Astrocyte (in vitro differentiated cells and primary cell): ENCODE measurements at places on chromosomes 13 and 19.

GRCh38 chr13:32114284-32114950, 82.8 kb downstream of the FRY start:
- DNase-seq = no peak

- DNase-seq = peak; percentile 27
Measured at GRCh38 chr19:47790398-47790814, 11.9 kb downstream of the SELENOW start.

- no peak for DNase-seq
Measured at GRCh38 chr19:42242069-42242511, 312 bp downstream of the GSK3A start.

DNA sequence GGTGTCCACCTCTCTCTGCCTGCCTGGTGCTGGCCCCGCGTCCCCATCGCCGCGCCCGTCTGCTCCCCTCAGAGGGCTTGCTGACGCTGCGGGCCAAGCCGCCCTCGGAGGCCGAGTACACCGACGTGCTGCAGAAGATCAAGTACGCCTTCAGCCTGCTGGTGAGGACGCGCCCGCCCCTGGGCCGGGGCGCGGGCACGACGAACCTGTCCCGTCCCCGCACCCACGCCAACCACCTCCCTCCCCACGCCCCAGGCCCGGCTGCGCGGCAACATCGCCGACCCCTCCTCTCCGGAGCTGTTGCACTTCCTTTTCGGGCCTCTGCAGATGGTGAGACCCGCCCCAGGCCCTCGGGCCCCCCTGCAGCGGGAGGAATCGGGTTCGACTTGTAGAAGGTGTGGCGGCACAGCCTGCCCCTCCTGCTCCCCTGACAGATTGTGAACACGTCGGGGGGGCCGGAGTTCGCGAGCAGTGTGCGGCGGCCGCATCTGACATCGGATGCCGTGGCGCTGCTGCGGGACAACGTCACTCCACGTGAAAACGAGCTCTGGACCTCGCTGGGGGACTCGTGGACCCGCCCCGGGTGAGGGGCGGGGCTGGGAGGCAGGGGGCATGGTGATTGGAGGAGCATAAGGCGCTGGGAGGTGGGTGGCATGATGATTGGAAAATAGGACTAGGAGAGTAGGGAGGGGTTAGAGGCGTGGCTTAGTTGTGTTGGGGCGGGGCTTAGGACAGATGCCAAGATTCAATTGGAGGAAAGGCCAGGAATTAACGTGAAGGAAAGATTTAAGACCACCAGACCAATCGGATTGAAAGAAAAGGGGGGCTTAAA, 6.6 kb downstream of the EPS8L1 start:
- DNase-seq = no peak

DNA sequence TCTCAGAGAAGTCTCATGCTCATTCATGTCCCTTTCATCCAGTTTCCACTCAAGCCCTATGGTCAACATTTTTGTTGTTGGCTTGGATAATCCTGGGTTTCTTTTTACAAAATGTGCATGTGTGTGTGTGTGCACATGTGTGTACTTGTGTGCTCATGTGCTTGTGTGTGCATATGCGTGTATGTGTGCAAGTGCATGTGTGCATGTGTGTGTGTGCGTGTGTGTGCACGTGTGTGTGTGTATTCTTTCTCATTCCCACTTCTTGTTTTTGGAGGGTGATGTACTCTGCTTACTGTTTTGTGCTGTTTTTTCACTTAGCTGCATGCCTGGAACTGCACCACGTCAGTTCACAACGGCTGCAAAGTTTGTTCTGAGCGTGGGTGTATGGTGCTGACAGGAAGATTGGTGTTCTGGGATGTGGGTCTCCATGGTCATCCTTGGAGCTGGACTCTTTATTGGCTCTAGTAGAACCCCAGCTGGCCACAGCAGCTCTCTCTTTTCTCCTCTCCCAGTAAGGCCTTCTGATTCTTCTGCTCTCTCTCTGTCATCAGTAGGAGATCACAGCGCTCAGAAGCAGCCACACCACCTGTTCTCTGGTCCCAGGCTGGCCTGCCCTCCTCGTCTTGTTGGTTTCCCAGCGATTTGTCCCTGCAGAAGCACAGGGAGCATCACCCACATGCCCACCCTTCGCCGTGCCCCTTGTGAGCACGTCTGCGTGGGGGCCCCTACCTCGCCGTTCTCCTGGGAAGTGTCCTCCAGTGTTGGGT, 60.8 kb downstream of the SOX1 start:
- no peak for DNase-seq

DNA sequence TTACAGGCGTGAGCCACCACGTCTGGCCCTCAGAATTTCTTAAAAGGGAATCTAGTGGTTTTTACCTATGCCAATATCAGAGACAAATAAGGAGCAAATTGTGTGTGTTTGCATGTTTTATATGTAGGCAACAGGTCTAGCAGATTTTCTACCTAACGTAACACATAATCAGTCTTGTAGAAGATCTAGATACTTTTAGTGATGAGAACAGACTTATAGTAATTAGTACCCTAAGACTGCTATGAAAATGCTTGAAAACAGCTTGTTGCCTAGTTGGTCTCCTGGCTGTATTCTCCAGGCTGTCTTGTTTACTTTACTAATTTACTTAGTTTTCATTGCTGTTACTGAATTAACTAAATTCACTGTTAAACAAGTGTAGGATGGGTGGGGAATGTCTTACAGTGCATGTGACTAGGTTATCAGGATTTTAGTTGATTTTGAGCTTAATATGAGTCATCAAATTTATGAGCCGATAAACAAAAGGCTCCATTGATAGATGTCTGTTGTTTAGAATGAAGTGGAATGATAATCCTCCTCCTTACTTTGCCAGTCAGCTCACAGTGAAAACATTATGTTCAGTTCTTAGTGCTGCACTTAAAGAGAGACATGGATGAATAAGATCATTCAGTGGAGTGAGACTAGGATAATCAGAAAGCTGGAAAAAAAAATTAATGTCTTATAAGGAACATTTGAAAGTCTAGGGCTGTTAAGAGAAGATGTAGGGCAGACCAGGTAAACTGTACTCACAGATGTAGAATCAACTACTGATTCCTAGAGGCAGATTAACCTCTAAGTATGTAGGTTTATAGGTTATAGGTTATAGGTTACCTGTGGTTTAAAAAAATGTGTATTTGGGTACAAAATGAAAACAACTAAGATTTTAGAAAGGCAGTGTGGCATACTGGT, 22.4 kb downstream of the GTF2F2 start:
- DNase-seq = no peak

GRCh38 chr13:32029684-32030083, 1.9 kb upstream of the FRY start:
- no peak for DNase-seq

DNA sequence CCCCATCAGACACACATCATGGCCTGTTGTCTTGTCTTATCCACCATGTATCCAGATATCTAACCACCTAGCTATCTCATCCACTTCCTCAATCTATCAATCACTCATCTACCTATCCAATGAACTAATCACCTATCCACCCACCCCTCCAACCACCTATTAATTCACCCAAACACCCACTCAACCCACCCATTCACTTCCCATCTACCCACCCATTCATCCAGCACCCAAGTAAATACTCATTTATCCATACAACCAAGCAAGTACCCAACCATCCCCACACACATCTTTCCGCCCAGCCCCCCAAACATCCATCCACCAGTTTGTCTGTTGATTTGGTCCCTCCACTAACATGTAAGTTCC, 753 bp upstream of the WIZ start:
- DNase-seq = no peak

- DNase-seq = no peak
Measured at GRCh38 chr19:44278181-44278690, 18.6 kb downstream of the ZNF233 start.

GRCh38 chr13:51825681-51826254, 19.2 kb downstream of the TMEM272 start:
- no peak for DNase-seq

- peak; percentile 72 for DNase-seq
Measured at GRCh38 chr13:36965767-36966166, 33.4 kb downstream of the ALG5 start.

DNA sequence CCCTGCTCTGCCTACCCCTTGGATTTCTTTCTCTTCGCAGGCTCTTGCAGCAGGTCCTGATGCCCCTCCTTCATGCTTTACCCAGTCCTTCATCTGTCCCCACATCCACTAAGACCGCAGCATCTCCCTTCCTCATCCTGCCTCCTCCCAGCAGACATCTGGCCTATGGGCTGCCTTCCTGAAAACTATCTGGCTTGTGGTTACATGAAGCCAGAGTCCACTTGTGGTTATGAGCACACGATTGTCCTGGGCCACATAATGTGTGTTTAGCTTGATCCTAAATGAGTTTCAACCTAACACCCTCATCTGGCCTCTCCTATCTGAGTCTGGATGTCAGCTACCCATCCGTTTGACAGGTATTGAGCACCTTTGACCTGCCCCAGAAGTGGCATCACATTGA, 5.5 kb upstream of the ZNF175 start:
- no peak for DNase-seq

- no peak for DNase-seq
Measured at GRCh38 chr19:29084266-29084665, 128.7 kb downstream of the UQCRFS1 start.

DNA sequence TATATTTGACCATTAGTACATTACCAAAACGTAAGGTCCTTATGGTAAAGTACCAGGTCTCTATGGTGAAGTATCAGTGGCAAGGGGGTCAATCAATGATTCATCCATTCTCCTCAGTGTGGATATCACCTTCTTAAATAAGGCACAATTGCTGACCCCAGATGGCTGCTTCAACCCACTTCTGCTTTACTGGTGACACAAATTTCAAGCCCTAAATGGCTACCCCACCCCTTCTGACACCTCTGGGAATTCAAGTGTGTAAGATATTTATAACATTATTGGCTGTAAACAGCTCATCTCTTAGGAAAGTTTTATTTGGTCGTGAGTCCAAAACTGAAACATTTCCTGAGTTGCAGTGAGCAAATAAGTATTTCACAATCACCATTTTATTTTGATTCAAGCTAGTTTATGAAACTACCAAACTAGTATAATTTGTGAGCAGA, 7.9 kb upstream of the WBP4 start:
- DNase-seq = no peak

DNA sequence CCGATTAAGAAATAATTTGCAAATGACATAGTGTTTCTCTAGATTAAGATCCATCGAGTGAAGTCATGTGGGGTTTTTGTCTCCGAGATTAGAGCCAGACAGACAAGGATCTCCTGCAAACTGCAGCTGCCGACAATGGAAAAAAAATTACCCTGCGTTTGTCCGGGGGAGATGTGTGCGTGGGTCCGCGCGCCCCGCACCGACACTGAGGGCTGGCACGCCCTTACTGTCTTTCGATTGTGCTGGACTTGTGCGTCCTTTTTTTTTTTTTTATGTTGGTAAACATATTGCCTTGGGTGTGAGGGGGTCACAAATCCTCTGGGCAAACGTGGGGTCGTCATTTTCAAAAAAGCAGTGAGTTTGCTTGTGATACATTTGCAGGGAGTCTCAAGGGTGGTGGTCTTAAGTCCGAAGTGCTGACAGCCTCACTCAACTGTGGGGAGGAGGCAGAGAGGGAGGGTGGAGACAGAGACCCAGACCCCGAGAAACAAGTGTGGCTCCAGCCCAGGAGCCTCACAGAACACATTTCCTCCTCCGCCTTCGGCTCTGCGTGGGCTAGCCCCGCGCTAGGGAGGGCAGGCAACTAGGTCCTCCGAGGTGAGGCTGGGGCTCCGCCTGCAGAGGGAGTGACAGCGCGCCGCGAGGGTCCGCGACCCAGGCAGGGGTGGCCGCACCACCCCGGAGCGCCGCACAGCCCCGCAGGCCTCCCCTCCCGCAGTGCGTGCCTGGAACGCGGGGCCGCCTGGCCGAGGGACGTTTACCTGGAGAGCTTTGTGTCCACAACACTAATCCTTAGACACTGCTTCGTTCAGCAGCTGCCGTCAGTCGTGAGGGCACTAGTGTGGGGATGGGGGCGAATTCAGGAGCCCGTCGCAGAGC, 11.7 kb upstream of the SOX1 start:
- DNase-seq = no peak

- no peak for DNase-seq
Measured at GRCh38 chr13:23985060-23985459, 87.8 kb upstream of the C1QTNF9B start.

GRCh38 chr13:33256148-33256840, 29.3 kb downstream of the STARD13 start:
- no peak for DNase-seq

DNA sequence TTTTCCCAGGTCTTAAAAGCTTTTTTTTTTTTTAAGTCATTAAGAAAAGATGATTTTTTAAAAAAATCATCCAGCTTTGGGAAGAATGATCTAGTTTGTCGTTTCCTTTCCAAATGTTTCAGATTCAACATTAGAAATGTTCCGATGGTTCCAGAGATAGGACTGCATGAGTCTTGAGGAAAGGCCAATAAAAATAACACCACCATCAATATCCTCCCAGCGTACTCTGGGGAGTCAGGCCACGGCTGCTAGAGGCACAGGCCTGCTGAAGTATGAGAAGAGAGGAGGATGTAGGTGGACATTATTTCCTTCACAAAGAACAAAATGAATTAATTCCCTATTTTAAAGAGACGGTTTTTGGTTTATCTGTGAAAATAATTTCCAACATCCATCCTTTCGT, 60.0 kb upstream of the SHISA2 start:
- no peak for DNase-seq

- no peak for DNase-seq
Measured at GRCh38 chr19:12098040-12098439, 33.5 kb downstream of the ZNF844 start.

GRCh38 chr19:20351244-20351643, 184.2 kb downstream of the ZNF486 start:
- no peak for DNase-seq

DNA sequence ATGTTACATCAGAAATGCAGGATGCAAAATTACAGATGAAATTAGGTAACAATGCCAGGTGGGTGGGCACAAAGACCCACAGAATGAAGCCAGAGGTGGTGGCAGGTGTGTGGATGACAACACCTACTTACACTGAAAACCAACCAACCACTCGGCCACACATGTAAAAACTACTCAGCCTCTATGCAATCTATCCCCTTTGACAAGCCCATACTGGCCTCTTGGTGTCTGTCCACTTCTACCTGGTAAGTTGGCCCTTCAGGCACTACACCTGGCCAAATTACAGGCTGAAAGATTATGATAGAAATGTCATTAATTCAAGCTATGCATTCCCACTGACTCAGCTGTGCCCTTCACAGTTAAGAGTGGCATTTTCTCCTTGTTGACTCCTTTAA, 50.0 kb downstream of the BRD4 start:
- DNase-seq = no peak

- no peak for DNase-seq
Measured at GRCh38 chr13:21362741-21363140, 96.4 kb downstream of the ZDHHC20 start.

GRCh38 chr19:17370026-17370587, 7.0 kb downstream of the PLVAP start:
- DNase-seq = peak; percentile 6

DNA sequence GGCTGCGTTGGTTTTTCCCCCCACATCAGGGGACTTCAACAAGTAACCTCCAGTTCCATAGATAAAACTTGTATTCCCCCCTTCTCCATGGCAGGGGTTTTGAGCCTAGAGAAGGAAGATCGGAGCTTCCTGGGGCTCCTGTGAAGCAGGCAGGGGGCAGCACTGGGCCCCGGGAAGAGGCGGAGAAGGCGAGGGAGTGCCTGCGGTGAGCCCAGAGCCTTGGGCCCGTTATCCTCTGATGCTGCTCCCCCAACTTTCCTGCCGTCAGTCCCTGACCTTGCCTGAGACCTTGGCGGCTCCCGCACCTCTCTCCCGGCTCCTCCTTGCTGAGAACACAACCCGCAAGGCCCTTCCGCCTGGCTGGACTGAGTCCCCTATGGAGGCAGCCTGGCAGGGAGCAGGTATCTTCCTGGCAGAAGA, 2.5 kb downstream of the LIPE start:
- no peak for DNase-seq

GRCh38 chr13:73171926-73172325, 113.1 kb downstream of the KLF5 start:
- DNase-seq = peak; percentile 37

GRCh38 chr13:79776531-79777295, 295.8 kb downstream of the NDFIP2 start:
- DNase-seq = peak; percentile 22
